ENCODE measurements at places on chromosomes 7 and 10.

- DNase-seq = no peak
Measured at GRCh38 chr7:120720317-120720716, 137.6 kb downstream of the TSPAN12 start.

DNA sequence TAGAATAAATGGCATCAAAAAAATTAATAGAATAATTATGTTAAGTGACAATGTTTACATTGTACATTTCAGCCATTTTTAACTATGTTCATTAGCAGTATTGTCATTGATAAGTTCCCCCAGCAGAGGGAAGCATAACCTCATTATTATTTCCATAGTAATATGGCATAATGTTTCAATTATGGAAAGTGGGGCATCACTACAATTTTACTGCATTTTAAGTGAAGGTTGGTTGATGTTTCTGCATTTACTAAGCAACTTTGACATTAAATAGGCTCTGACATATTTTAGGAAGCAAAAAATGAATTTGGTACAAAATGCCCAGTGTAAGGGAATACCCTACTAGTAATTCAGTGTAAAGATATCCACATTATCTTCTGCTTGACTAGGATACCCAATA lies 218.3 kb downstream of the SEMA3A start:
- DNase-seq = no peak

GRCh38 chr7:68980011-68980410 lies 618.3 kb upstream of the AUTS2 start:
- DNase-seq = no peak

DNA sequence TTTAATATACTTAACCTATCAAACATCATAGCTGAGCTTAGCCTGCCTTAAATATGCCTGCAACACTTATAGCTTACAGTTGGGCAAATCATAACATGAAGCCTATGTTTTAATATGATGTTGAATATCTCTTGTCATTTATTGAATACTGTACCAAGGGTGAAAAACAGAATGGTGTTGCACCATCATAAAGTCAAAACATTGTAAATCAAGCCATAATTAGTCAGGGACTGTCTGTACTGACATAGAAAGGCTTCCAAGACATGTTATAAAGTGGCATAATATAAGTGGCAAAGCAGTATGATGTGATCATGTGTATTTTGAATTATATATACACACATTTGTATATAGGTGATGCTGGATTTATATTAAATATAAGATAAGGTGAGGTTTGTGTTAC lies 140.0 kb downstream of the ZEB1 start:
- no peak for DNase-seq

Data from stimulated activated CD4-positive, alpha-beta T cell treated with anti-CD3 and anti-CD28 coated beads, Interleukin-1b, Interleukin-23, amount 100 ng/mL, for 1 hour (primary cell).